ENCODE measurements at places on chromosomes 3 and 15.

DNA sequence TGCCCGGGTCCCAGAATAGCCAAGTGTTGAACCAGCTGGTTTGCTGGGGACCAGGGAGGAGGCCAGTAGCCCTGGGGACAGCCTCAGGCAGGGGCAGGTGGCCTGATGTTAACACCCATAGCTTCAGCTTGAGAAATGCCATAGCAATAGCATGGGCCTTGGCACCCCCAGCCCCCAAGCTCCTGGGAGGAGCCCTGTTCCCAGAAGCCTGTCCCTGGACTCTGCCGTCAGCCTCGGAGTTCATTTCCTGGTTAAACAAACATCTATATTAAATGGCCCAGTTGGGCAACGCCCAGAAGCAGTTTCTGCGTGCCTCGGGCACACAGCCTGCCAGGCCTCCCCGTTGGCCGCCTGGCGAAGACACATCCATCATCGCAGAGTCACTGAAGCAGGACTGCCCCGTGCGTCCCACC lies 58.2 kb downstream of the FGD5 start:
- H3K36me3 ChIP-seq = no peaks in the 10 kb centered on the region
- no peak overlapping the region for H3K4me3 ChIP-seq
- peaks cover 11% of the 10 kb centered on the region for H3K4me1 ChIP-seq
- no peaks in the 10 kb centered on the region for H3K27me3 ChIP-seq
- H3K27ac ChIP-seq = no peak overlapping the region

- DNase-seq = no peak
- no peaks in the 10 kb centered on the region for H3K4me1 ChIP-seq
- H3K27me3 ChIP-seq = no peaks in the 10 kb centered on the region
- H3K36me3 ChIP-seq = no peaks in the 10 kb centered on the region
- H3K4me3 ChIP-seq = no peak overlapping the region
Observed at GRCh38 chr3:154098376-154098775, 22.8 kb upstream of the ARHGEF26 start.

DNA sequence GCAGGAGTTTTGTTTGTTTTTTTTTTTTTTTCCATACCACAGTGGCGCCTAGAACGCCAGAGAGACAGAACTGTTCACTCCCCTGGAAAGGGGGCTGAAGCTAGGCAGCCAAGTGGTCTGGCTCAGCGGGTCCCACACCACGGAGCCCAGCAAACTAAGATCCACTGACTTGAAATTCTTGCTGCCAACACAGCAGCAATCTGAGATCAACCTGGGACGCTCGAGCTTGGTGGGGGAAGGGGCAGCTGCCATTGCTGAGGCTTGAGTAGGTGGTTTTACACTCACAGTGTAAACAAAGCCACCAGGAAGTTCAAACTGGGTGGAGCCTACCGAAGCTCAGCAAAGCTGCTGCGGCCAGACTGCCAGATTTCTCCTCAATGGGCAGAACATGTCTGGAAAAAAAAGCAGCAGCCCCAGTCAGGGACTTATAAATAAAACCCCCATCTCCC lies 29.8 kb downstream of the SPICE1 start:
- no peaks in the 10 kb centered on the region for H3K4me1 ChIP-seq
- no peaks in the 10 kb centered on the region for H3K27me3 ChIP-seq
- no peak for DNase-seq
- no peak overlapping the region for H3K27ac ChIP-seq
- H3K36me3 ChIP-seq = peaks cover 2% of the 10 kb centered on the region
- H3K4me3 ChIP-seq = no peak overlapping the region

DNA sequence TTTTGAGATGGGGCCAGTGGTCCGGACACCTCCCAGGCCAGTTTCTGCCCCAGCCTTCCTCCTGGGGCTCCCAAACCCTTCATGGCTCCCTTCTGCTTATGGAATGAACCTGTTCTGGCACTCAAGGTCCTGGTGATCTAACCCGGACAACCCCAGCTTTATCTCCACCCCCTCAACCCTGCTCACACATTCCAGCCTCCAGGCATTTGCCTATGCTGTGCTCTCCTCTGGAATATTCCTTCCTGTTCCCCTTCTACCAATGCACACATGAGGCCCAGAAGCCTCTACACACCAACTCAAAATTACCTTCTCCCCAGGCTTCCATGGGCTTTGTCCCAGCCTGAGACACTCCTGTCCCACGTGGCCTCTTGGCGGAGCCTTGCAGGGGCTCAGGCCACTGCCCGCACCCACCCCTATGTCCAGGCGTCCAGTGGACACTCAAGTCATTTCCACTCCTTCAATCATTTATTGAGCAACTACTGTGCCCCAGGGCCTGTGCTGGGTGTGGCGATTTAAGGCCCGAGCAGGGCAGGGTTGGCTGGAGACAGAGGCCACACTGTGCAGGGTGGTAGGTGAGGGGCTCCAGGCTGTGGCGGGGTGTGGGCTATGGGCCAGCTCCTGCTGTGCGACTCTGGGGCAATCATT lies 18.8 kb downstream of the PLXND1 start:
- H3K27ac ChIP-seq = no peak overlapping the region
- H3K4me1 ChIP-seq = peaks cover 14% of the 10 kb centered on the region
- H3K4me3 ChIP-seq = no peak overlapping the region
- H3K36me3 ChIP-seq = no peaks in the 10 kb centered on the region
- no peaks in the 10 kb centered on the region for H3K27me3 ChIP-seq

DNA sequence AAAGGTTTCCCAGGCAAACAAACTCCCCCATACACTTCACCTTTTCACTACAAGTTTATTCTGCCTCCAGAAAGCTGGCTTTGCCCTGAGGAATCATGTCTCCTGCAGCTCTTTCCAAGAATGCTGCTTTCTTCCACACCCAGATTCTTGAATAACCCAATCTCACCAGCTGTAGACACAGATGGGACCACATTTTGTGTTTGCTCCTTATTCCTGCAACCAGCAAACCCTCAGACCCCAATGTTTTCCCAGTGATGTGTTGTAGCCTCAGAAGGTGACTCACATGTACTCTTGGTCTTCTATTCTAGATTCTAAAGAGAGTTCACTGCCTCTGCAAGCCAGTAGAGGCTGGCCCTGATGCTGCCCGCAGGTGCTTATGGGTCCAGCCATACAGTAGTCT lies 23.6 kb upstream of the TRIM59 start:
- no peak overlapping the region for H3K4me3 ChIP-seq
- no peak overlapping the region for H3K27ac ChIP-seq
- no peak for DNase-seq

GRCh38 chr3:31065765-31066164 lies 171.3 kb upstream of the GADL1 start:
- H3K36me3 ChIP-seq = no peaks in the 10 kb centered on the region
- no peak overlapping the region for H3K27ac ChIP-seq
- H3K4me1 ChIP-seq = 0 out of 2 replicates have a peak, but pooled peaks cover 3% of the 10 kb centered on the region
- DNase-seq = no peak

GRCh38 chr3:152672320-152672649 lies 162.6 kb upstream of the P2RY1 start:
- H3K4me1 ChIP-seq = no peaks in the 10 kb centered on the region
- H3K36me3 ChIP-seq = no peaks in the 10 kb centered on the region
- no peak overlapping the region for H3K27ac ChIP-seq

DNA sequence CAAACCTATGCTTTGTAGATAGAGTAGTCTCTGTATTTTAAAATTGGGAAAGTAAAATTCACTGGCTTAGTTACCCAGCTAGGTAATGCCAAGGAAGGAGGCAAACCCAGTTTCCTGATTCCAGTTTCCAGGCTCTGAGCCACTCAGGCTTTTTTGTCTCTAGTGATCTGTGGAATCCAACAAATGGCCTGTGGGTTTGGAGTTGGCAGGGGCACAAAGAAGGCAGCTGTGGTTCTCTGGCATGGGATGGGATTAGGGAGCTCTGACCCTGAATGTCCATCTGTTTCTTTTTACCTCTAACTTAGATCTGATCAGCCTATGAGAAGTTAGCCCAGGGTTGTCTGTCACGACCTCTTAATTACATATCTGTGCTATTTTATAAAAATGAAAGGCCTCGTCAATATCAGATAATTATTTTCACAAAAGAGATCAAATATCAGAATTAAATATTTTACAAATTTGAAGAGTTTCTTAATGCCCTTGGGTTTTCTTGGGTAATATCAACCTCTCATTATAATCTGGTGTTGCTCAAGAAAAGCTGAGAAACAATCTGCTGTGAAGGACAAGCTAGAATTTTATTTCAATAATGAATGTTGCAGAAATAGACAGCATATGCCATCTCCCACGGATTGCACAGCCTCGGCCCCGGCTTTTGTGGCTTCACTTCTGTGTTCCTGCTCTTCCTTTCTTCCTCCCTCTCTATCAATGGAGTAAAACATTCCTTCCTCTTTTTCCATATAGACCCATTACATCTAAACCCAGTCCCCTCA lies 63.7 kb upstream of the DAZL start:
- peaks cover 17% of the 10 kb centered on the region for H3K4me1 ChIP-seq
- no peaks in the 10 kb centered on the region for H3K27me3 ChIP-seq
- H3K27ac ChIP-seq = no peak overlapping the region

DNA sequence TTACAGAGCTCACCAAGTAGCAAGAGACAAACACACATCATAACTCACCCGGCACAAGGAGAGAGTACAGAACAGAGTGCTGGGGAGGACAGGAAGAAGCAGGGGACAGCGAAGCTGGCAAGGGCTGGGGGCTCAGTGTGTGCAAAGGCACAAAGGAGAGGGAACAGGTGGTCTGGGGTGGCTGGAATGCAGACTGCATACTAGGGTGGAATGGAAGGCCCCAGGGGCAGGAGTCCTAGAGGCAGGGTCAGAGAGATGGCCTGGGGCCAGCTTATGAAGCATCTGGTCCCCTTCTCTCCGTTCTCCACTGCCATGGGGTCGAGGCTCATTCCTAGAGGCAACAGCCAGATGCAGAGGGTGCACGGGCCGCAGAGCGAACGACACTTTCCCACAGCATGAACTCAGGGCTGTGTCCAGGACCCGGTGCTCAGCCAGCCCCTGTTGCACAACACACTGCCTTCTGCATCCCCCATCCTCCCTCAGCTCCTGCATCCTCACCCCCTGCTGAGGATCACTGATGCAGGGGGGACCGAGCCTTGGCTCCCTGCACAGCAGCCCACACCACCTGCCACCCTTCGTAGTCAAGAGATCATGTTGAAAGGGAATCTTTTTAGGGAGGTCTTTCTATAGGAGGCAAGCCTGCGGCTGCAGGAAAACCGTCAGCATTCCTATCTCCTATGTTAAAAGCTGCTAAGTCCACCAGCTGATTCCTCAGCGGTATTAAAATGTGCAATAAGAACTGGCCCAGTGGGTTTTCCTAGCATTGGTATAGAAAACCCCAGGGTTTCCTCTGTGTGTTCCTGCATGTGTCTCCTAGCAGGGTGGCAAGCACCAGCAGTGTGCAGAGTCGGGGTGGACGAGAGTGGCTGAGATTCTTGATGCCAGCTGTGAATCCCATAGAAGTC lies 293.5 kb downstream of the UACA start:
- DNase-seq = no peak
- H3K4me1 ChIP-seq = no peaks in the 10 kb centered on the region
- H3K27ac ChIP-seq = no peak overlapping the region

GRCh38 chr3:187473778-187474406 lies 105.7 kb downstream of the RTP4 start:
- no peak overlapping the region for H3K27ac ChIP-seq
- H3K36me3 ChIP-seq = no peaks in the 10 kb centered on the region
- no peak for DNase-seq
- H3K27me3 ChIP-seq = no peaks in the 10 kb centered on the region
- H3K4me1 ChIP-seq = no peaks in the 10 kb centered on the region

DNA sequence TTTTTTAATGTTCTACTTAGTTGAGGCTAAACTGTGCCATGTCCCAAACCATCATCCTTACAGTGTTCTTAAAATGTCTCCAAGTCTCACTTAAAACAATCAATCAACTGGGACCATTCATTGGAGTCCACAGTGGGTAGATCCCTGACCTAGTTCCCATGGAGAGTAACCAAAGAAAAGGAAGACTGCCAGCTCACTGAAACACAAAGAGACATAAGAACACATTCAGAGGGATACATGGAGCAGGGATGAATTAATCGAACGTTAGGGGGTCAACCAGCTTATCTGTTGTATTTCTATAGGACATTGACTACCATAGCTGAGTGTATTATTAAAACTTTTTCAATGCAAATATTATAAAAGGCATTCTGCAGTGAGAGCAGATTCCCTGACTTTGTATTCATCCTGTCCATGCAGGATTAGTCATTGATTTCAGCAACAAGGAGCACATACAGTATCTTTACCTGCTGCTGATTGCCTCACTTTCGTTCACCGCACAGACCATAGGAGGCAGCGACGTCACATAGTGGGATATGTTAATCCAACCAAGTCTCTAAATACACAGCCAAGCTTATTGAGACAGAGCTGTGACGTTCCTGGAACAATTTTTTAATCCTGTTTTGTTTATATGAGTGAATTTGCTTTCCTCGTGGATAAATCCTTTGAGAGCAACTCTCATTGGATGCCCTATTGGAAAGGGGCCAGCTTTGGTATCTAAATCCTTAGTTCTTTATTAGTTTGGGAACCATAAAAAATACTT lies 364.9 kb upstream of the RBMS3 start:
- no peak overlapping the region for H3K27ac ChIP-seq
- H3K27me3 ChIP-seq = no peaks in the 10 kb centered on the region
- no peaks in the 10 kb centered on the region for H3K4me1 ChIP-seq
- no peaks in the 10 kb centered on the region for H3K36me3 ChIP-seq

- H3K27ac ChIP-seq = no peak within 1 kb of the TSS
- H3K27me3 ChIP-seq = peaks cover 51% of the 10 kb centered on the region
- H3K36me3 ChIP-seq = no peaks in the 10 kb centered on the region
- DNase-seq = peak; percentile 80
- H3K4me1 ChIP-seq = no peaks in the 10 kb centered on the region
Observed at GRCh38 chr15:88803241-88803919, at the start of gene ACAN. Gene ACAN (plus strand): TSS chr15:88803436. CDS start chr15:88836207, 32,771 bp downstream.

DNA sequence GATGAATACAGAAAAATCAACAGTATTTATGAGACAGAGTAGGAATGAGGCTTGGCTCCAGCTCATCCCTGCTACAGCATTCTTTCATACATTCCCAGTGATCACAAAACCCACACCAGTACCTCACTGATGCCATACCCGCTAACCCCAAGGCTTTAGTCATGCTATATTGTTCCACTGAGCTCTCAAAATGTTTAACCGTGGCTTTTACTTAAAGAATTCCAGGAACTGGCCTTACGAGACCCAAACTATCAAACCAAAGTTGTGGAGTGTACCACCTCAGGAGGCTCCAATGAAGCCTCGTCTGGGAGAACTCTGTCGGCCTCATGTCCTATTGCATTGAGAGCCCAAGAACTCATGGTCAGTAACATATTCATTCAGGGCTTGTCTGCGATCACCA lies 278.9 kb downstream of the ULK4 start:
- H3K27me3 ChIP-seq = no peaks in the 10 kb centered on the region
- H3K27ac ChIP-seq = no peak overlapping the region
- H3K4me1 ChIP-seq = peaks cover 3% of the 10 kb centered on the region

DNA sequence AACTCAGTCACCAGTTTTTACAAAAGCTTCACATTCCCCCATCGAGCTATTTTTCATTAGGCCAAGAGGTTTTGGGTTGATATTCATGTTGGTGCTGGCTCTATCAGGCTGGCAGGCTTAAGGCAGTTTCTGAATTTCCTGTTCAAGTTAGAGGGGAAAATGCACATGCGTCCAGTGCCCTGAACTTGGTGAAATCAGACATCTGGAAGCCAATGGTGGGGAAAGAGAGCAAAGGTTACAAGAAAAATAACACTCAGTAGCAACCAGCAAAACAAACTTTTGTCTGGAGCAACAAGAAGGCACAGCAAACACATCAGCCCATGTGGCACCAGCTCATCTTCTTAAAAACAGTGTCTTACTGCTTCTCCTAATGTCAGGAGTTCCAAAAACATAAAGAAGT lies 155.6 kb upstream of the TSC22D2 start:
- H3K27me3 ChIP-seq = no peaks in the 10 kb centered on the region
- H3K36me3 ChIP-seq = no peaks in the 10 kb centered on the region
- H3K27ac ChIP-seq = no peak overlapping the region
- H3K4me3 ChIP-seq = no peak overlapping the region
- no peak for DNase-seq

GRCh38 chr3:122391681-122392446 lies 7.9 kb downstream of the FAM162A start:
- no peaks in the 10 kb centered on the region for H3K27me3 ChIP-seq
- DNase-seq = no peak
- no peaks in the 10 kb centered on the region for H3K36me3 ChIP-seq
- no peaks in the 10 kb centered on the region for H3K4me1 ChIP-seq
- H3K27ac ChIP-seq = no peak overlapping the region
- no peak overlapping the region for H3K4me3 ChIP-seq
